Activated CD4-positive, alpha-beta T cell treated with anti-CD3 and anti-CD28 coated beads, Interleukin-2, Interleukin-6, amounts not matched to agents 100 ng/mL and 50 ng/mL, durations not matched to agents 16 hours and 8 hours (primary cell): ENCODE measurements at places on chromosomes 2 and 18.

- DNase-seq, result no peak
Observed at GRCh38 chr2:149315461-149315860, 14.9 kb upstream of the LYPD6 start.

DNA sequence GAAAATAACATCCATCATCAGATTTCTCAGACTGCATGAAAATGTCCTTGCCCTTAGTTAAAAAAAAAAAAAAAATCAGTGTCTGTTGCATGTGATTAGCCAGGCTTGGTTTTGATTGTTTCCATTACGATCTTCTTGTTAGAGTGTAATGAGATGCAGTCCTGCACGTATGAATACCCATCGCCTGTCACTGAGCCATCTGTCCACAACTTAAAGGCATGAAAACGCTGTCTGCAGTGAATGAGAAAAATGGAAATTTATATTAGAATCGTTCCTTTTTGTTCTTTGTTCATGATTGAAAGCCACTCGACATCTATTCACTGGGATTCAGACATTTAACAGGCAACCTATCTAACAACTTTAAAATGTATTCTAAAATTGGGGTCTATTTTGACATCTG is 521.7 kb upstream of the SPHKAP start:
- DNase-seq, result no peak

GRCh38 chr2:23590241-23590869 is 205.4 kb downstream of the KLHL29 start:
- DNase-seq, result no peak

DNA sequence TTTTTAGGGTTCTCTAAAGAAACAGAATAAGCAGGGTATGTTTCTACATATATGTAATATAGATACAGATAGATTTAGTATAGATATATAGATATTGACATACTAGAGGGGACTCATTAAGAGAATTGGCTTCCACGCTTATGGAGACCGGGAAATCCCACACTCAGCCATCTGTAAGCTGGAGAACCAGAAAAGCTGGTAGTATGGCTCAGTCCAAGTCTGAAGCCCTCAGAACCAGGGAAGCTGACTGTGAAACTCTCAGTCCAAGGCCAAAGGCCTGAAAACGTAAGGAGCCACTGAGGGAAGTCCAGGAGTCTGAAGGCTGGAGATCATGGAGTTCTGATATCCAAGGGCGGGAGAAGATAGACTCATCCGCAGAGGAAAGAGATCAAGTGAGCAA is 441.3 kb upstream of the CDH20 start:
- no peak for DNase-seq

DNA sequence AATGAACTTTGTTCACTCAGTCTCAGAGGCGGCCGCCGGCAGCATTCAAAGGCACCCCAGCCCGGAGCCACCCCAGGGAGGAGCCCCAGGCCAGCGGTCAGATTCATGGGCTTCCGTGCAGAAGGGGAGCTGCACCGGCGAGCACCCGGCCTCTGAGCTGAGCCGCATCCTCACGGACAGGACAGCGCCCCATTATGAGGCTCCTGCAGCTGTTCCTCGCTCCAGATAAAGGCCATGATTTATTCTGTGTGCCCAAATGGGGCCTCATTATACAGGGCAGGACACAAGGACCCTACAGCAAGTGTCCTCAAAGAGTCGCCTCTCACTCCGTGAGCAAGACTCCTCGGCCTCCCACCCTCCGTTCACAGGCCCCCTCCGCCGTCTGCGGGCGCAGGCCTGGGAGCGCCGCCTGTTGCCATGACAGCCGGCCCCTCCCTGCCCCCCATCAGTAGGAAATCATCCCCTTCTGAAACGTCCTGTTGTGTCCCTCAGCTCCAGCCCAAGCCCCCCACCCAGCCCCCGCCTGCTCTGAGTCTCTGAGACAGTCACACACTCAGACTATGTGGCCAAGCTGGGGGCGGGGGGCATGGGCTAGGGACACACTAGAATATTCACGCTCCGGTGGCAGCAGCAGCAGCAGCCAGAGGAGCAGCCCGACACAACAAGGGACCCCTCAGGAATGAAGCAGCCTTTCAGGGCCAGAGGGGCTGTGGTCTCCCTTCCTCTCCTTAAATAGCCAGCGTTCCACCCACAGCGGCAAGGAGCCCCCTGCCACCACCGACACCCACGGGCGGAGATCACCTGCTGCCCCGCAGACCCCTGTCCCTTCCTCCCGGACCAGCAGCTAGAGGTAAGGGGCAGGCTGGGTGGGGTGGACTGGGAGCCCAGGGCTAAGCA is at the start of gene GPR17:
Gene GPR17 (plus strand): TSS at position 759 of the 897 bp plus-strand sequence. CDS start 4,583 bp downstream, outside the sequence.
- no peak for DNase-seq

DNA sequence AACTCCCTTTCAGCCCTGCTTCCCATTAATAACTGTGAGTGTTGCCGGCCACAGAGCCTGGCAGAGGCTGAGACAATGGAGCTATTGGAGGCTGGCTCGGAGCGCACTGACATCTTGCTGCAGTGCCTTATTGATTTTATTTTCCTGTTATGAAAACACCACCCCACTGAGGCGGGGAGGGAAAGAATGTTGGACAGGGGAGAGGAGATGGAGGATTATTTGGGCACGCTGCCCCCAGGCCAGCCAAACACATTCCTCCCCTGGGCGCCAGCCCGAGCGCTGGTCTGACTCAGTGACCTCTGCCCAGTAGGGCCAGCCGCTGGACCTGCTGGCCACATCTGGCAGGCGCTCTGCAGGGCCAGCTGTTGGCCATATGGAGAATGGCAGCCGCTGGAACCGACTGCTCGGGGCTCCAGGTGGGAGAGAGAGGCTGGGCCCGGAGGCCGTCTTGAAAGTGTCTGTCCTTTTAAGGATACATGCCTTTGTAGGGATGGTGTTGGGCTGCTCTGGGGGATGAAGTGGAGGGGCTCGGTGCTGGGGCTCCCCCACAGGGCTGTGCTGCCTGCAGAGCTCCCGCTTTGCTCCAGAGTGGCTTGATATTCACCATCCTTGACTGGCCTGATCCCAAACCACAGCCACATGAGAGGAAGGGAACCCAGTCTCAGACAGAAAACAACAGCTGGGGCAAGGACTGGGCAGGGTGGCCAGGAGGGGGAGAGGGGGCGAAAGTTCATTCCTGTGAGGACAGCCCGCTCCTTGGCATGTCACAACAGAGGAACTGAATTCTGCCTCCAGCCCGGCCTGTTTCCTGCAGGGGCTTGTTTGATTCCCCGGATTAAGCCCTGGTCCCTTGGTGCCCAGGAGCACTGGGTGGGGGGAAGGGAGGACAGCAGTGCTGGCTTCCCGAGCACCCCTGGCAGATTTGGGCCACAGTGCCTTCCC is 179.0 kb downstream of the KLHL29 start:
- DNase-seq, result no peak

DNA sequence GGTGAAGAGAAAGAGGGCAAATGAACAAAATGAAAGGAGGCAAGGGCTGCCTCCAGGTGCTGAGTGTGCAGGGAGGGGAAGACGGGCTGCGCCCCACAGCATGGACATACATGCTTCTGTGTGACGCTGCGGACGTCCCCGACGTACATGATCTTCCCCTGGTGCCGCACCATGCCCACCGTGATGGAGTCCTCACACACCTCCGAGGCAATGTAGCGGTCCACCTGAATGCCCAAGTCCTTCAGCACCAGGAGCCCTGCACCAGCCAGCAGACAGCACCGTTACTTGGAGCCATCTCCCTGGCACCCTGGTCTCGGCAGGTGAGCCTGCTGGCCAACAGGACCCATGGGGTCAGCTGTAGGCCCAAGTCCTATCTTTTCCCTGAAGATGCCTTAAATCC is 73.1 kb upstream of the POMC start:
- DNase-seq, result no peak

GRCh38 chr2:27728081-27728858 is 43.2 kb upstream of the MRPL33 start:
- no peak for DNase-seq

GRCh38 chr2:98787700-98788099 is 56.8 kb upstream of the MGAT4A start:
- no peak for DNase-seq

DNA sequence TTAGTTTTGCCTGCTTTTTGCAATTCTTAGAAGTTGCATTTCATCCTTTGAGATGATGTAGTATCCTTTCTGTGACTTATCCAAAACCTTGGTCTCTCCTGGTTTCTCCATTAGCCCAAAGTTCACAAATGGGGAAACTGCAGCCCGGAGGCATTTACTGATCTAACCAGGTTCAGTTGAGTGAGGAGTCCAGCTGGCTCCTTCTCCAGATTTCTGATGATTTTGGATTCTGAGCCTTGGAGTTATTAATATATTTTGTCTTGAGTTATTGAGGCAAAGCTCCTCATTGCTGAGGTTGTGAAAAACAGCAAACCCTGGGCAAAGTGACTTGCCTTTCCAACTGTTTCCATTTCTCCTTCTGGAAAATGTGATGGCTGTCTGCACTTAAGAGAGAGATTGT is 1.7 kb downstream of the SLC1A4 start:
- no peak for DNase-seq

GRCh38 chr2:62568074-62568473 is 62.1 kb upstream of the TMEM17 start:
- no peak for DNase-seq

GRCh38 chr2:142734770-142735169 is 142.7 kb upstream of the KYNU start:
- no peak for DNase-seq

DNA sequence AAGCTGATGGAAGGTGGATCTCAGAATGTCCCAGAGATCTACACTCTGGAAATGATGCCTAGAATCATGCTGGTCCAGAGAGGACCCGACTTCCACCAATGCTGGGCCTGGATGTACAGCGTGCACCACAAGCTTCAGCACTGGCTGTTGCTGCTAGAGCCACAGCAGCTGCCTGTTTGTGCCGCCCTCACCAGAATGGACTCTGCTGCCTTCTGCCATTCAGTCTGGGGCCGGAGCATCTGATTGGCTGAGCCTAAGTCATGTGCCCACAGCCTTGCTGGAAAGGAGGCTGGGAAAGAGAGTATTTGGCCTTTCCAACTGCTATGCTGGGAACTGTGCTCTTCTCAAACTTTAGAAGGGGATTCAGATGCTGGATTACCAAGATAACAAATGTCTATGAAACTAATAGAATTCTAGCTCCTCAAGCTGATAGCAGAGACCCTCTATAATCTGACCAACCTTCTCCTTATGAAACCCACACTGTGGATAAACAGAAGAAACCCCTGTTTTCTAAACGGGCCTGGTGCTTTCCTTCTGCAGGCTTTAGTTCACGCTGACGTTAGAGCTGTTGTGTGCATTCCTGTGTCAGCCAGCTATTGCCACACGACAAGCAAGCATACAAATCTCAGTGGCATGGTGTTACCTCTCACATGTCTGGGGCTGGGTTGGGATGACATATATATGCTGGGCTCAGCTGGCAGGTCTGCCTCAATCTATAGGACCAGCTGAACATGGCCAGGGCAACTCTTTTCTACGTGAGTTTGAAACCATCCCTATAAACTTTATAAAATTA is 4.1 kb upstream of the LOXHD1 start:
- DNase-seq, result no peak

DNA sequence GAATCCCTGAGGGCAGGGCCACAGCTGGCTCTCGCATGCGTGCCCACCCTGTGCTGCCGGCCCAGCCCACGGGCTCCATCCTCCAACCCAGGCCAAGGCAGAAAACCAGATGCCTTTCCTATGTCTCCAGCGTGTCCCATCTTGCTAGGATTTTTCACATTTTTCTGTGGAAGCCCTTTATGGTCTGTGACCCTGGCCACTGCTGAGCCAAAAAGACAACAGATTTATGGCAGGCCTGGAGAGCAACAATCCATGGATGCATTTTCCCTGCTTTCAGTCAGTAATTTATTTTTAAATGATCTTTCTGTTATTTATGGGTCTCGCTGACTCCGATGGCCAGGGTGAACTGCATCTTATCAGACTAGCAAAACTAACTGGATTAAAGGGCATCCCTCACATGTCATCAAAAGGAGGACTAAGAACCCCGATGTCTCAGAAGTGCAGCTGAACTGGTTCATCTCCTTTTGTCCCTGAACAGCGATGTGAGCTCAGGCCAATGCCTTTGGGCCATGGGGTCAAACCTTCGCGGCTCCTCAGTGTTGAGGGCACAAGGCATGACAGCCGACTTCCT is 346.0 kb downstream of the CYRIA start:
- no peak for DNase-seq

GRCh38 chr2:129458436-129458835 is 521.0 kb upstream of the RAB6C start:
- no peak for DNase-seq

DNA sequence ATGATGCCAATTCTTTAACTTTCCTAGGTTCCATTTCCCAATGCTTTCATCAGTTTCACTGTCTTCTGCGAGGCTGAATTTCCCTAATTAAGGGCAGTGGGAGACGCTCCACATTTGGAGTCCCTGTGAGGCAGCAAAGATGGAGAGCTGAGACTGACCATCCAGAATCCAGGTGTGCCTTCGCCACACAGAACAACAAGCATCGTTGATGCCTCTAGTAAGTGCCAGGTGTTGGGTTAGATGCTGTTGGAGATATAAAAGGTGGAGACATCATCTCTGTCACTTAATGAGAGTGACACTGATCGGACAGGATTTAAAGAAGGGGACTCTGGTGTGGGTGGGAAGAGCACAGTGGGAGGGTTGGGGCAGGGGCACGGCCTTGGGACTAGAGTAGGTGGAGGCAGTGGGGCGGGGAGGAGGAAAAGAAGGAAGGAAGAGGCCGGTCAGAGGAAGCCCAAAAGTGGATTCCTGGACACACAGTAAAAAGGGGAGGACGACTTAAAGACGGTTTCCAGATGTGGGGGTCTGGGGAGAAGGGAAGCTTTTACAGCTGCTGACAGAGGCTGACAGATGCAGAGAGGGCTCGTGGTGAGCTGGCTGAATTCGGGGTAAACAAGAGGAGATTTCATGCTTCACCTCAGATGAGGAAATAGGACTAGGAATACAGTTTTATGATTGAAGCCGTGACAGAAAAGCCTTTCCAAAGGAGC is 113.0 kb downstream of the BCL2 start:
- DNase-seq, result no peak

GRCh38 chr2:30781451-30781850 is 25.8 kb downstream of the CAPN13 start:
- DNase-seq, result no peak

DNA sequence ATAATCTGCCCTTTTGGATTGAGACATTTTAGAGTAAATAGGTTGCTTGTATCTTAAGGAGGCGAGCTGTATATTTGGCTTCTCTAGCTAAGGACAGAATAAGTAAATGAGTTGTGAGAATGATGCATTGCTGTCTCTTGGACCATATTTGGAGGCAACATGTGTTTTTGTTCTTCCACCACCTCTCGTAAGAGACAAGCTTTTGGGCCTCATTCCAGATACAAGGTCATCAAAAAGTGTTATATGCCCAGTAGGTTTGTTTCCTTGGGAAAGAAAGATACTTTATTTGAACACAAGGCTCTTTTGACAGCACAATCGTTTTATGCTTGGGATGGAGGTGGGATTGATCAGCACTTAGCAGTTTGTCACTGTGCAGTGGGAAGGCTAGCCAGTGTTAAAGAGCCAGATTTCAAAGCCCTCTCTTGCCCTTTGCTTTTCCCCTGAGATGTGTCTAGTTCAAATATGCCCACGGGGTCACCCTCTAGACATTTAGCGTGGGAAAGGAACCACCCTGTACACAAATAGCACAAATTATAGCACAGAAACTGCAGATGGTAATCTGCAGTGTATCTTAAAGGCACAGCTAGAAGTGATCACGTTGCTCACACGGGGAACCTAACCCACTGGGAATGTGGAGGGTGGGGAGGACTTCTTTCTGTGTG is 131.3 kb downstream of the MAP4K4 start:
- DNase-seq, result no peak
